Stimulated activated CD4-positive, alpha-beta T cell treated with anti-CD3 and anti-CD28 coated beads, TNF-alpha, amount 100 ng/mL, for 1 hour (primary cell): ENCODE measurements at places on chromosomes 12 and 14.

DNA sequence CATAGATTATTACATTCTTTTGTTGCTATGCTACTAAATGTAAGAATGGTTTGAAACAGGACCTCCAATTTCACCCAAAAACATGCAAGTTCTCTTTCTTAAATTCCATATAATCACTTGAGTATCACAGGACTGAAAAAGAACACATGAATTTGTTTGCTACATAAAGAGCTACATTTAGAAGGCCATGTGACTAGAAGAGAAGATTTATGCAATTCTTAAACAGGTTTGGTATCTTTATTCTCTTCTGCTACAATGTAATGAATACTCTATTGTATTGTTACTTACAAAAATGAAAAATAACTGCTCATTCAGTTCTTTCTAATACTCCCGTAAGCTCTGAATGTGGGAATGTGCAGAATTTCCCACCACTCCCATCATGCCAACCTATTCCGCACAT lies 9.3 kb downstream of the EPS8 start:
- DNase-seq = no peak

DNA sequence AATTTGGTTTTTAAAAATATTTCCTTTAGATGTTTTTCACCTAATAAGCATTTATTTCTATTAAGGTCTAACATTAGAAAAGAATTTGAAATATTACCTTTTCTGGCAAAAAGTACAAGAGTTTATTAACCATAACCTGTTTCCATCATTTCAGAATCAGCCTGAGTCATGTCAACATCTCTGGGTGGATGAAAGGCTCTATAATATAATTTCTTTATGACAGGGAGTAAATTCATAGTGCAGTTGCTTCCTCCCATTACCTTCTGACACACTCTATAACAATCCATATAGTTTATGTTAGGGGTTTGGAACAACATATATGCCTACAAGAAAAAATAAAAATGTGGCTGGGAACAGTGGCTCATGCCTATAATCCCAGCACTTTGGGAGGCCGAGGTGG lies 134.5 kb downstream of the SLC2A13 start:
- no peak for DNase-seq

- no peak for DNase-seq
These were observed 33.3 kb downstream of the ERG28 start for GRCh38 chr14:75627406-75627805.

DNA sequence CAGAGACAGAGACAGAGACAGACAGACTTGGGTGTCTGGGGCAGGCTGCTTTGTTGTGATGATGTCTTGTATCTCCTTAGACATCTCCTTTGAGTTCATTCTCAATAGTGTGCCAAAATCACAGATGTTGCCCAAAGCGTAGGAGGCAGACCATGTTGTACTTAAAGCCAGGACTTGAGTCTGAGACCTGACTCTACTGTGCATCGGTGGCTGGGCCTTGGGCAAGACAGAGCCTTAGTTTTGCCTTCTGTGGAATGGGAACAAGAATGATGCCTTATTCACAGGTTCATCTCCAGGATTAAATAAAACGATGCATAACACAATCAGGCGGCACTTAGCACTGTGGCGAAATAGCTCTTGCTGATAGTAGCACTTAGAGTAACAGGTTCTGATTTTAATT lies 230.3 kb downstream of the AACS start:
- DNase-seq = no peak

- DNase-seq = no peak
These were observed 12.9 kb downstream of the BCL11B start for GRCh38 chr14:99258876-99259726.

DNA sequence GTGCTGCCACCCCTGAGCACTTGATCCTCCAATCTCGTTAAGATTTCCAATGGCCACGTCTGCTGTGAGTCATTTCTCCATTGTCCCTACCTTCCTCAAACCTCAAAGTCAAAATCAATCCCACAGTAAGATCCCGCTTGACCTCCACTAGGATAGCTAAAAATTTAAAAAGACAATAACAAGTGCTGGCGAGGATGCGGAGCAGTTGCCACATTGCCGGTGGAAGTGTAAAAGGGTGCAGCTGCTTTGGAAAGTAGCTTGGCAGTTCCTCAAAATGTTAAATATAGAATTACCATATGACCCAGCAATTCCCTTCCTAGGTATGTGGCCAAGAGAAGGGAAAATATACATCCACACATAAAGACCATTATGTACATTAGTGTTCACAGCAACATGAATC lies 9.5 kb upstream of the BCL7A start:
- no peak for DNase-seq

GRCh38 chr12:38809832-38810231 lies 95.6 kb downstream of the CPNE8 start:
- no peak for DNase-seq

GRCh38 chr14:30214461-30215090 lies 286.9 kb upstream of the PRKD1 start:
- DNase-seq = no peak

DNA sequence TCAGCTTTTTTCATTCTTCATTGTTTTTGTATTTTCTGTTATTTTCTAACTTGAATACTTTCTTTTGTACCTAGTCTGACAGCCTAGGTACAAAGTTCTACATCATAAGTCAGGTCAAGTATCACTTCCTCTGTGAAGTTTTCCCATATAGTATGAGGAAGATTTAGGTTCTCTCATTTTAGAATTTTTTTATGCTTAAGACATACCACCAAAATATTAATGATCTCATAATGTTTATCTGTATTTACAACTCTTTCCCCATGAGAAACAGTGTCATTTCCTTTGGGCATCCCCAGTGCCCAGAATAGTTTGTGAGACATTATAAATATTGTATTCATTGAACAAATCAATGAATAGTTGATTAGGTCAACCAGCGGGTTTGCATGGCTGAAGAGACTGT lies 3.1 kb upstream of the ATF7IP start:
- DNase-seq = no peak

DNA sequence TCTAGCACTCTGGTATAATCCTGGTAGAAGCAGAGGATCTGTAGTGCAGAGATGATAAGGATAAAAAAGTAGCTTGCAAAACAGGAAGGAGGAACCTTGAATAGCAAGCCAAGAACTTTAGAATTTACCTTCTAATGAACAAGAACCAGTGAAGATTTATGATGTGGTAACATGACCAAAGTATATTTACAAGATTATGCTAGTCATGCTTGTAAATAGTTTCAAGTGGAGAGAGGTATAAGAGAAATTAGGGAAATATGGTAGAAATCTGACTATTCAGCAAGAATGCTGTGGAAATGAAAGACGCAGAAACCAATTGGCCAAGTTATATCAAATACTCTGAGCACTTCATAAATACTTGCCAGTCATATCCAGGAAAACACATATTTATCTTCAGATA lies 47.8 kb downstream of the ERGIC2 start:
- DNase-seq = no peak

GRCh38 chr12:49487605-49488004 lies 51.2 kb upstream of the KCNH3 start:
- no peak for DNase-seq

DNA sequence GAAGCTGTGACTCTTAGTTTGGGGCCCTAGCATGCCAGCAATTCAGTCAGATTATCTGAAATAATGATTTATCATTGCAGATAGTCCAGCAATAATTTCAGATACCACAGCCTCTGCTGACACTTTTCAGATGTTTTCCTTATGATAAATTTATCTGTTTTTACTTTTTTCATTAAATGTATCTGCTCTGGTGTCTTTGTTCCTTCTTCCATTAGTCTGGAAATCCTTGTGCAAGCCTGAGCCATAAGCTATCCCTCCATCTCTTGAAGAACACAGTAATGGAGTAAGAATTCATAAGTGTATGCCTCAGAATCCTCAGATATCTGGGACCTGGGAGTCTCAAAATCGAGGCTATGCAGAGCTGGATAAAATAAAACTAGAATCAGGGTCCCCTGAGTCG lies 146.4 kb upstream of the KRR1 start:
- DNase-seq = no peak

GRCh38 chr14:100967930-100968329 lies 64.4 kb upstream of the RTL1 start:
- no peak for DNase-seq

DNA sequence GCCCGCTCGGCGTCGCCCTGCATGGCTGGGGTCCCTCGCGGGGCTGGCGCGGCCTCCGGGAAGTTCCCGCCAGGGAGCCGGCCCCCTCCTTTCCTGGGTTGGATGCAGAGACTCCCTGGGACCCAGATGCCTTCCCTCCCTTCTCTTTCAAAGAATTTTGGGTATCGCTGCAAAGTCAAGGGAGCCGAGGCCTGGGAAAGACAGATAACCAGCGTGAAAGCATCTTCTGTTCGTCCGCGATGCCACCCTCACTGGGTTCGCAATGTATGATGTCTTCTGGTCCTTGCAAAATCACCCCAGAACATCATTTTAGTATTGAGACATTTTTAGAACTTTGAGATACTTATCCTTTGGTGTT lies 451 bp downstream of the IRAK3 start:
- DNase-seq = no peak

- no peak for DNase-seq
These were observed 32.8 kb upstream of the CMKLR1 start for GRCh38 chr12:108371801-108372344.

DNA sequence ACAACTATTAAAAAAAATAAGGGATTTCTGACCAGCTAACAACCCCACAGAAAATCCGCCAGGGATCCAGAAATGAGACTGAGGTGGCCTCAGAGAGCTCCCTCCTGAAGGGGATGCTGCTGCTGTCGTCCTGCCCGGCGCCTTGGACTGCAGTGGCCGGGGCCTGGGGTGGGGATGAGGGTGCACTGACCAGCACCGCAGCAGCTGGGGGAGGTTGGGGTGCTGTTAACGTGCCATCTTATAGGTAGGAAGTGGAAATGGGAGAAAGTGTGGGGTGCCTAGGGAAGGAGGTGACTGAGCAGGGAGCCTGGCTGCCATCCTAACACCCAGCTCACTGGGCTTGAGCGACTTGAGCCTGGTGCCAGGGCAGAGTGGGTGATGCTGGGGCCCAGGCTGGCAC lies 32.0 kb downstream of the DDX11 start:
- DNase-seq = no peak

- no peak for DNase-seq
These were observed 87.6 kb downstream of the GCH1 start for GRCh38 chr14:54815016-54815415.

GRCh38 chr12:57604454-57604991 lies at the start of gene DTX3:
DTX3 (plus strand) TSS chr12:57604824; CDS start chr12:57606518, 1,694 bp downstream.
- no peak for DNase-seq

- no peak for DNase-seq
These were observed 49.0 kb downstream of the RFX4 start for GRCh38 chr12:106631797-106632196.

DNA sequence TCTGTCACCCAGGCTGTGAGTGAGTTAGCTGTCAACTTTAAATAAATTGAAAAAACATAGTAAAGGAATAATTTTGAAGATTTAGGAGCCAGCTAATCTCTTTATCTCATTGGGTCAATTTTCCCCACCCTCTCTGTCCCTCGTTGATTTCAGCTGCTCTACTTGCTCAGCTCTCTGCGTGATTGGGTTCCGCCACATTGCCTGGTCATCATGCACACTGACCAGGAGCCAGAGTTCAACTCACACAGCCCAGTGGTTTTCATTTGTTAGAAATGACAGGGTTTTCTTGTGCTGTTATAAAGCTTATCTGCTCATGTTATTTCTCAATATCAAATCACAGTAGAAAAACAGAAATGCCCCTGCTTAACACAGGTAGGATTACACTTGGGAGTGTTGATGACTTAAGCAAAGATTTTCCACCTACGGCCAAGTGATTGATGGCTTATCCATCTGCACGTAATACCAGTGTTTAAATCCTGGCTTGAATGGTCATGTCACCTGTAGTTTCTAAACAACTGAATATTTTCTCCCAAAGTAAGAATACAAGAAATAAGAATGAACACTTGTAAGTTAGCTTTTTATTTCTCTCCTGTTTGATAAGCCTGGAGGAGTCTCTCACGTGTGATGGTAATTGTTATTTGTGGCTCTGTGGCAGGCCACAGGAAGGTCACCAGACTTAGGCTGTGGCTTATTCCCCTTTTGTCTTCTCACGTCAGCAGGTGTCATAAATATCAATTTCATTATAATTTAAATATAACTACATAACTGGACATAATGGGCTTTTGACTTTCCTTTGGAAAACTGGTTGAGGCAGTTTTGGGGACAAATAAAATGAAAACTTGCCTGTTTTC lies 367.2 kb upstream of the DDHD1 start:
- no peak for DNase-seq

GRCh38 chr14:44960146-44960545 lies 1.6 kb downstream of the KLHL28 start:
- no peak for DNase-seq

- no peak for DNase-seq
These were observed 3.5 kb downstream of the CISTR start for GRCh38 chr12:53748072-53748840.

DNA sequence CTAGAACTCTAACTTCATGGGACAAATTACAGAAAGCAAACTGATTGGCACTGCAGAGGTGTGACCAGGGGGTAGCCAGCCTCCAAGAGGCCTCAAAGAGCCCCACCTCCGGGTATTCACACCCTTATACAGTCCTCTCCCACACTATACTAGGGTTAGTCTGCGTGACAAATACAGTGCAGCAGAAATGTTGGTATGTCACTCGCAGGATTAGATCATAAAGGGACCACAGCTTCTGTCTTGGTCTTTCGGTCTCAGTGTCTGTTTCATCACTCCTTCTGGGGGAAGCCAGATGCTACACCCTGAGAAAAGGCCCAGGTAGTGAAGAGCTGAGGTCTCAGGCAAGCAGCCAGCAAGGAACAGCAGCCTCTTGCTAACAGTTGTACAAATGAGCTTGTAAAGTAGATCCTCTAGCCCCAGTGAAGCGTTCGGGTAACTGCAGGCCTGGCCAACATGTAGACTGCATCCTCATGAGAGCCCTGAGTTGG lies 68.9 kb upstream of the SAV1 start:
- no peak for DNase-seq

GRCh38 chr14:39668449-39668848 lies 236.2 kb upstream of the FBXO33 start:
- no peak for DNase-seq

- DNase-seq = no peak
These were observed 111.3 kb upstream of the FKBP4 start for GRCh38 chr12:2683283-2684025.

GRCh38 chr14:24785698-24786097 lies 151.7 kb upstream of the GZMB start:
- DNase-seq = no peak

GRCh38 chr12:47717443-47718193 lies 7.7 kb downstream of the ENDOU start:
- DNase-seq = peak; percentile 12

- DNase-seq = no peak
These were observed 26.4 kb upstream of the ZFP36L1 start for GRCh38 chr14:68819260-68819691.

- no peak for DNase-seq
These were observed 338.7 kb downstream of the ACSS3 start for GRCh38 chr12:81416571-81416970.
